ENCODE measurements at places on chromosomes 11 and 22.

DNA sequence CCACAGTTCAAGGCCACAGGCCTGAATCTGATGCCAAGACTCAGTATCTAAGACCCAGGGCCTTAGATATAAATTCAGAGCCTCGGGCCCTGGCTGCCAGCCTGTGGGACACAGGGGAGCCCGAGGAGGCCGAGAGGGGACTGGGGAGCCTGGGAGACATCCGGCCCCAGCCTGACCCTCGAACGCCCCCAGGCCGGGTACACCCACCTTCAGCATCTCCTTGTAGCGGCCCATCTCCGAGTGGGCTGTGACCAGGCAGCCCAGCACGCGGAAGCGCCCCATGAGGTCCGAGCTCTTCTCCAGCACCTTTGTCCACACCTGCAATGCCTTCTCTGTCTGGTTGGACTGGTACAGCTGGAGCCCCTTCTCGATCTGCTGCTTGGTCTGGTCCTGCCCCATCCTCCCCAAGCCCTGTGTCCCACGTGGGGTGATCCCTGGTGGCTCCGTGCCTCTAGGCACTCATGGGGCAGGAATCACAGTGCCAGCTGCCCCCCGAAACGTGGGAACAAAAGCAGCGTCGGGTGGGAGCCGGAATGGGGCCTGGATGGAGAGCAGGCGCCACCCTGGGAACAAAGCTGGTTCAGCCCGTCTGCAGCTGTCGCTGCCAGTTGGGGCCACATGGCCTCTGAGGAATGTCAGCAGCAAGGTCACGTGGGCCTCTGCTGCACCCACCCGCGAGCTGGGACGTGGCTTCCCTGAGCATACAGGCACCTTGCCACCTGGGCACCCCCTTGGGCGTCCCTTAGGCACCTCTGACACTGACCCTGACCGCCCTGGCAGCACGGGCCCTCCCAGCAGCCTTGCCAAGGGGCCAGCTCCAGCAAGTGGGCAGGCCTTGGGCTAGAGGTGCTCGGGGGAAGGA, at the start of gene RAPSN:
RAPSN (minus strand) TSS at position 571 of the 862 bp plus-strand sequence; CDS start at position 399, 172 bp downstream.
- DNase-seq: no peak

DNA sequence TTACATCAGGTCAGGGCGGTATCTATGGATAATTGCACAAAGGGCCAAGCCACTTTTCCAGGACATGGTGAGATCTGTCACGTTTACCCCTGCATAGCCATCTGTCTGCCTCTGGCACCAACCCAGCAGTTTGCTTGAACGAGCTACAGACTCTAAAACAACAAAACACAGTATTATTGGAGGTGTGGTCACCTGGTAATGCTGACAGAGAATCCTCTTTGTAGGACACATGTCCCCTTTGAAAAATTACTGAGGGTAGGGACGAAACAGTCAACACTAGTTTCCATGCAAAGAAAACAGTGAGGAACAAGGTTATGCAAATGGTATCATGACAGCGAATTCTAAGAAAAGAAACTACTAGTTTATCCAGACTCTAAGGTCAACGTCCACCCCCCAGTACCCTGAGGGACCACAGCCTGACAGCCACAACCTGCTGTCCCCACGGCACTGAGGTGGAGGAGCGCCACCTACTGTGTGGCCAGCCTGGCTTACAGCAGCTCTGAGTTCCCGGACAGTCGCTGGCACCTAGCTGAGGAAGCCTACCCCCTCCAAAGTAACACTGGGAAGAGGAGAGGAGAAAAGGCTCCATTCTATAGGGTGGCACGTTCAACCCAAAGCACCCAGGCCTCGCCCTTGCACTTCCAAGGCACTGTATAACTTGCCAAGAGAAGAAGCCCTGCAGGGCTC, 117.4 kb upstream of the BID start:
- DNase-seq: no peak

GRCh38 chr11:130766650-130767565, 149.4 kb downstream of the SNX19 start:
- DNase-seq: no peak

- no peak for DNase-seq
These were observed 972 bp upstream of the TSSC4 start for GRCh38 chr11:2399488-2400068.

GRCh38 chr11:112255067-112255720, 5.5 kb downstream of the PLET1 start:
- DNase-seq: no peak

DNA sequence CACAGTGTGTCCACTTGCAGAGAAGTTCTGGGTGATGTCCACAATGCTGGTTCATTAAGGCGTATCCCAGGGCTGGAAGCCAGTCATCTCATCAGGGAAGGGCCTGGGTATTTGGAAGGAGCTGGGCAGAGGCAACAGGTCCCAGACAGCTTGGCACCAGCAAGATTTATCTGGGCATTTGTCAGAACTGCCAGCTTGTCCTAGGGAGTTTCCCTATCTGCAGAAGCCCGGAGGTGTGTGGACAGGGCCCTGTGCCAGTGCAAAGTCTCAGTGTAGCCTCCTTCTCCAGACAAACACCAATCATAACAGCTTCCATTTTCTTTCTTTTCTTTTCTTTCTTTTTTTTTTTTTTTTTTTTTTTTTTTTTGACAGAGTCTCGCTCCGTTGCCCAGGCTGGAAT, 125.3 kb upstream of the TIMP3 start:
- DNase-seq: no peak

DNA sequence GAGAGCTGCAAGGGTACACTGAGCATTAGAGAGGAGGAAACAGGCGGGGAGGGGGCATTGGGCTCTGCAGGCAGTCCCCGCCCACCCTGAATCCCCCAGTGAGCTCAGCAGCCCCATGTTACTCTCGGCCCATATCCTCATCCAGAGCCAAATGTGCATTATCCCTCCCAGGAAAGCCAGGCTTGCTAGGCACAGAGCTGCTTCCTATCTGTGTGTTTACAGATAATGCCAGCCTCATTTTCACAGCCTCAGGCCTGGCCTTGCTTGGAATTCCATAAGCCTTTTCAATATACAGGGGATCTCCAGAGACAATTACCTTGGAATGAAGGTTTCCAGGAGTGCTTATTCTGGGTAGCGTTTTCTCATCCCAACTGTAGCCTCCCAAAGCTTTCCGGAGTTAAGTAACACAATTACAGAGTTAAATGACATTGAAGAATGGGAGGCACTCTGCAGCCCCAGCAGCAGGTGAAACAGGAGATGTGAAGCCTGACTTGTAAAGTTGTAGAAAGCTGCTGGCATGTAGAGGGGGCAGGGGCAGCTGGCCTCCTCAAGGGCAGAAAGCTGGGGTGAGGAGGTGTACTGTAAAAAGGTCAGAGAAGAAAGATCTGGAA, 91.5 kb upstream of the TBCEL start:
- no peak for DNase-seq

DNA sequence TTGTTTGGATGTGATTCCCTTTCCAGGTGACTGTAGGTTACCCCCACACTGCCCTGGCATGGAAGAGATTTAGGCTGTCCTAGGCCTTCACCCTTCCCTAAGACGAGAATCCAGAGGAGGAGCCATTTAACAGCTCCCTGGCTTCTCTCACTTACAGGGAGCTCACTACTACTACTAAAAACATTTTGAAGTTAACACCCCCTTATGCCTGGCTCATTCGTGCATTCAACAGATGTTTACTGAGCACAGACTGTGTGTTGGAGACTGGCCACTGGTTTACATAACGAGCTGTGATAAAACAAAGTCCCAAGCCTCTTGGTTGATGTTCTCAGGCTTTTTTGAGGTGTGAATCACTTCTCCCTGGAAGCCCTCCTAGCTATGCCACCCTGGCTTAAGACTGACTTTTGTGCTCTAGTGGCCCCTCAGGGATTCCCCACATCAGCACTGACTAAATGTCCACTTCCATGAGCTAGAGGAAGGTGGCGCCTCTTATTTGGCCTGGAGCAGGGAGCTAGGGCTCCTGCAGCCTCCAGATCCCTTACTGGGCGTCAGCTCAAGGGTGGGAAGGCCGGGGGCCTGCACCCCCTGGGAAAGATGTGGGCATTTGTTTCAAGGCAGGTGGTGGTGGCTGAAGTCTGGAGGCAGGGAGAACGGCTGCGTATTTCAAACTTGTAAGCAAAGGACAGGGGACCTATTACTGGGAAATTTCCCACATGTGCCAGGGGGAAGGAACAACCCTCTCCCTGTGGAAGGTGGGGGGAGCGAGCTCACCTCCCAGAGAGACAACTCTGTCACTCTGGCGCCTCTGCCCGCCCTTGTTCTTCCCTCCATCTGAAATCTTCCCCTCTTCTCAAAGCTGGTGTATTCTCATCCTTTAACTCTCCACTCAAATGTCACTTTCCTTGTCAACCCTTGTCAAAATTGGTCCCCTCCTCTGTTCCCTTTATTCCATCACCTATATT, 19.4 kb upstream of the MALAT1 start:
- no peak for DNase-seq

GRCh38 chr11:43573233-43573632, 107.3 kb upstream of the HSD17B12 start:
- DNase-seq: no peak

DNA sequence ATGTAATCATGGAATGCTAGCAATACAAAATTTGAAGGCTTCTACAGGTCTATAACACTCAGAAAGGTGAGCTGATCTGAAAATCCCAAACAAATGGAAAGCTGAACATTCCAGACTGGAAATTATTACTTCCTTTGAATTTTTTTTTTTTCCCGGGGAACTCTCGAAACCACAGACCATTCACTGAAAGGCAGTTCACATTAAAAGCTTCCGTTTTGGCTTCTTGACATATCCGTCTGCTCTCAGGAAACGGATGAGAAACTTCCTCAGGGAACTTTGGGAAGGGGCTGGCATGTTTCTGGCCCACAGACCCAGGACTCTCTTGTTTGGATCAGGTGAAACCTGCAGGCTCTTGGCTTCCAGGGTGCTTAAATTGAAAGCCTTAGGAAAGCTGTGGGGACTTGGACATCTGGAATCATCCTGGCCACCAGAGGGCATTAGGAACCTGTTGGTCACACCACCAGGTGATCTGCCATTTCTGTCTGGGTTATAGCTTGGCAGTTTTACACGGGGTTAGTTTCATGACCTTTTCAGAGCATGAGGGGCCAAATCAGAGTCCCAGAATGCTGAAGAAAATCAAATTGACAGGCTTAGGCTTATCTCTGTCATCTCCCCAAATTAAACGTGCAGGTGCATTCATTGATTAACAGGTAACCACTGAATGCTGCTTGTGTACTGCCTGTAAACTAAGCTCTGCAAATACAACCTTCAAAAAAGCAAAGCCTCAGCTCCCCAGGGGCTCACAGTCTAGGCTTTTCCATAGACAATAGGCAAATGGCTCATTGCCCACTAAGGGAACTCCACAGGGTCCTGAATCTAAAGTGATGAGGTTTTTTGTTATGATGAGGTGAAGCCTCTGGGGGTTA, 22.7 kb upstream of the GRAMD1B start:
- no peak for DNase-seq

GRCh38 chr11:46524201-46524770, 69.5 kb downstream of the AMBRA1 start:
- no peak for DNase-seq

- DNase-seq: peak; percentile 54
These were observed 2.4 kb upstream of the RANGAP1 start for GRCh38 chr22:41288245-41288946.

DNA sequence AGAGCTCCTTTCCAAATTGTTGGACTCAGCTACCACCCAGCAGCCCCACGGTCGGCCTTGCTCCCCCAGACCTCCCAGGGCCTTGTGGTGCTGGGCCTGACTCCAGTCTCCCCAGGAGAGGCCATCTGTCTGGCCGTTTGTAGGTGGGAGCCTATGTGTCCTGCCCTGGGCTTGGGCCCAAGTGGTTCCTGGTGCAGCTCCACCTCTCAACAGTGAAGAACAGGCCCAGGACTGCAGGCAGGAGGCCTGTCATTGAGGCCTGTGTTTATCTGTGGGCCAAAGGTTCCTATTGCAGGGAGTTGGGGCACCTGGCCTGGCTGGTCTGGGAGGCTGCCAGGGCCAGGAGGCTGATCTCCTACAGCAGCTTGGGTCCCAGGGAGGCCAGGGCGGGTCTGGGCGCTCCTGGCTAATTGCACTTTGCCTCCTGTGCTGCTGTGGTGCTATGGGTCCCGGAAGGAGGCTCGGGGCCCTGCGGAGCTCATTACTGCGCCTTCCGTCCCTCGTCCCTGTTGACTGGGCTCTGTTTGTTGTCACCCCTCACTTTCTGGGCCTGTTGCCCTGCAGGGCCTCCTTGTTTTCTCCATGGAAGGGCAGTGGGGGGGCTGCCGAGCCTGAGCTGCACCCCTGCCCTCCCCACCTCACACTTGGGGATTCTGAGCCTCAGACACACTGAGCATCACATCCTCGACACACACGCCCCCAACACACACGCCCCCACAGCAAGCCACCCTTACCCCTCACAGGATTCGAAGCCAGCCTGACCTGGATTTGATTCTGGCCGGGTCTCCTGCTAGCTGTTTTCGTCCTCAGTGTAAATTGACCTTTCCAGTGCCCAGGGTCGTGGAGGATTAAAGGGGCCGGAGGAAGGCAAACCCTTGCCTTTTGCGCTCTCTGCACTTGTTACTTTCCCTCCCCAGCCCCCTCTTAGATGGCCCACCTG, 6.8 kb upstream of the OMP start:
- DNase-seq: no peak

DNA sequence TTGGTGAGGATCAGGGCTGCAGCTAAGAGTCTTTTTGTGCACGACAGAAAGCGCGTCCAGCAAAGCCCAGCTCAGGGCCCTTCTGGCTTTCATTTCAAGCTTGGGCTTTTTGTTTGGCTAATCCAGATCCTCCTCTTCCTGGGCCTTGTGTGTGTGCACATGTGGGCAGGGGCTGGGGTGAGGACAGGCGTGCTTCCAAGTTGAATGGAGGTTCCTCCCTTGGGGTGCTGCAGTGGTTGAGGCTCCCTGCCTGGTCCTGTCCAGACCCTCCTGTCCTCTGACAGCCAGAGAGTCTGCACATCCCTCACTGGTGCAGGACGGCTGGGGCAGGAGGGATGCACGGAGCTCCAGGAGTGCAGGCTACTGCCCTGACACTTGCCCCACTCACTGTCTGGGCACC, 62.0 kb upstream of the NECTIN1 start:
- DNase-seq: no peak

Data from HS-27A (cell line).